HCT116 (cell line): ENCODE measurements at places on chromosomes 5 and 9.

DNA sequence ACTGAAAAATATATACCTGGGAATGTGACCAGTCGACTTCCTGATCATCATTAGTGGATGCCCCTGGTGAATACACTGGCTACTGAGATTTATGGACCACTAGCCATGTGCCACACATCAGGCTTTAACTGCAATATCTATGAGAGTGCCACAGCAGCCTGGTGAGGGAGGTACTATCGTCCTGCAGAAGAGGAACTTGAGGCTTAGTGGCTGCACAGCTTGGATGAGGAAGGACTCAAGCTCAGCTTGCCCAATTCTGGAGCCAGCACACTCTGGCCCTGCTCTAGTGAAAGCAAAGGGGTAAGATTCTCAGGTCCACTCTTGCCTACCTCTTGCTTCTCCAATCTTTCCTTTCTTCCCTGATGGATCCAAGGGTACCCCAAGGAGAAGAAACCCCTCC, 129.3 kb downstream of the ENTREP1 start:
- no peak for DNase-seq

GRCh38 chr9:16485160-16485559, 385.3 kb downstream of the BNC2 start:
- DNase-seq, result no peak

GRCh38 chr9:15306068-15306756, 804 bp downstream of the TTC39B start:
- no peak for DNase-seq

- peak; percentile 2 for DNase-seq
Measured at GRCh38 chr5:161544350-161544765, 2.2 kb downstream of the GABRB2 start.

DNA sequence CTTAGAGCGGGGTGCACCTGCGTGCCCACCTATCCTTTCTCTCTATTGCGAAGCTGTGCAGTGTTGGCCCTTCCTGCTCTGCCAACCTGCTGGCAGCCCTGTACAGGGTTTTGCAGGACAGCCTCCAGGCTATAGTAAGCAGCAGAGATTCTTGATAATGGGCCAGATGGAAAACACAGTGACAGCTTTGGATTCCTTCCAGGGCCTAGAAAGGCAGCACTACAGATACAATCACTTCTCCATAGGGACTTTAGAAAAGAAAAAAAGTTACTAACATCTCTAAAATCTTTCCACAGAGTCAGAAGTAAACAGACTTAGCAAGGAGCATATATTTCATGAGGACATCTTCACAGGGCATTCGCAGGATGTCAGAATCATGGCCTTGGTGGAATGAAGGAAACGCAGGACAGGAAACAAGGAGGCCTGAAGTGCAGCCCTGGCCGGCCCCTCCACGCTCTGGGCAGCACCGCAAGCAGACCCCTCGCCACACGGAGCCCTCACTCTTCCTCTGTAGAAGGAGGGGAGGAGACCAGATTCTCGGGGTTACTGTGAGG, 172.1 kb upstream of the GAS1 start:
- no peak for DNase-seq

GRCh38 chr5:57431759-57432158, 50.9 kb downstream of the ACTBL2 start:
- no peak for DNase-seq

DNA sequence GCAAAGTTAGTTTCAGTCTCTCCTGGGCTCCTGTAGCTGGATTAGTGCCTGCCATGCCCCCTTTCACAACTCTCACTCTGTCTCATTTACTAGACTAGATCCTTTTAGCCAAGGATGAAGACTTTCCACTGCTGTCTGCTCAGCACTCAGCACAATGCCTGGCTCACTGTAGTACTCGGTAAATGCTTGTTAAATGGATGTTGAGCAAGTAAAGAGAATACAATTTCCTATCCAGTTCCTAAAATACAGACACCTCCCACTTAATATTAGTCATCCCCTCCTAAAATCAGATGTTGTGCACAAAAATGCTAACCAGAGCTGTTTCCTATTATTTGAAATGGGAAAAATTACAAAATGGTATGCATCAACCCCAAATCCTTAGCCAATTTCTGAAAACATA, 195.8 kb downstream of the SREK1 start:
- DNase-seq, result no peak

GRCh38 chr5:15425766-15426165, 74.2 kb upstream of the FBXL7 start:
- DNase-seq, result no peak
